ENCODE measurements at places on chromosomes 2 and 18. TPM values are rescaled to one million over a fixed set of nuclear protein-coding genes. Genes with fewer than 3 reads are reported as not detected.

RAD51AP2 gene
- total RNA-seq = not detected

HTRA2 gene
- total RNA-seq = 38.1 TPM

SULT1C4 gene
- total RNA-seq = not detected

FAM237A gene
- not detected for total RNA-seq

C2orf78 gene
- total RNA-seq = not detected

All from smooth muscle cell of trachea (primary cell).